ENCODE measurements at places on chromosomes 5 and 9. TPM values are rescaled to one million over a fixed set of nuclear protein-coding genes. Genes with fewer than 3 reads are reported as not detected.
A peak's percentile ranks its signal among the peaks of the same experiment; 100 is the strongest.

GRCh38 chr9:68978066-68978465 lies 35.8 kb downstream of the PRKACG start:
- no peak for DNase-seq

DNA sequence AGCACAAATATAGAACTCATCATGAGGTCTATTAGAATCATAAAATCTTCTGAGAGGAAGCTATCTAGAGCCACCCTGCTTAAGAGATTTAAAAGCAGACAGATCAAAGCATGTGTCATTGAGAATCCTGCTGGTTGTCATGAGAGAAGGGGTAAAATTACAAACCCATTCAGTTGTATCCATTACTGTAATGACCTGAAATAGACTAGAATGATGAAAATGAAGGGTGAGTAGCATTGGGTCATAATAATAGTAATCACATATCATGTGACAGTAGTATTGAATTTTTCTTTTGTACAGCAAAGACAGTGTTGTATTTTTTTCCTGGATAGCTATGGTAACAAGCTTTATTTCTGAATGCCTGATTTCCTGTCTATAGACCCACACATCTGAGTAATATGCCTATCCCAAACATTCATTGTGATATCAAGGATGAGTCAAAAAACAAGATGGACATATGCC lies 149.0 kb downstream of the PDE4D start:
- no peak for DNase-seq

- DNase-seq, result no peak
Observed at GRCh38 chr5:60701321-60701968, 1.5 kb upstream of the DEPDC1B start.

DNA sequence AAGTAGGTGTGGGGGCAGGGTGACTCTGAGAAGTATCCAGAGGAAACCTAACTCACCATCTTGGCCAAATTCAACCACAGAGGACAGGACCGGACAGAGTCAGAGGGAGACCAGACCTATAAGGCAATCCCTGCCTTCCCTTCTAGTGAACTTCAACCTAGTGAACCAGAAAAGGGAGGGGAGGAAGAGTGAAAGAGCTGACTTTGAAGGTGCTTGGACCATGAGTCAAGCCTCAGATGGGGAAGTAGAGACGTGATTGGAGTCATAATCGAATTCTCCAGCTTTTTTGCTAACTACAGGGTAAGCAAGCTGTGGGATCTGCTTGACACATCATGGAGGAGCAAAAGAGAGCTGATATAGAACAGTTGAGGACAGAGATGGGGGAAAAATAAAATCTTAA lies 18.8 kb upstream of the KIF2A start:
- no peak for DNase-seq

- DNase-seq, result peak; percentile 64
Observed at GRCh38 chr5:146048994-146049703, 56.2 kb downstream of the PLAC8L1 start.

GRCh38 chr5:157543825-157544622 lies 31.6 kb downstream of the ADAM19 start:
- no peak for DNase-seq

ISL1 gene
- 12.0 TPM for total RNA-seq

SLC6A19 gene
- total RNA-seq, result not detected

GALNT12 gene
- total RNA-seq, result 10.6 TPM

Measured in mesothelial cell of epicardium (in vitro differentiated cells).